ENCODE measurements at places on chromosomes 7 and 10. TPM values are rescaled to one million over a fixed set of nuclear protein-coding genes. Genes with fewer than 3 reads are reported as not detected.

- no peak for DNase-seq
These were observed 10.6 kb downstream of the CCNJ start for GRCh38 chr10:96053985-96054384.

DNA sequence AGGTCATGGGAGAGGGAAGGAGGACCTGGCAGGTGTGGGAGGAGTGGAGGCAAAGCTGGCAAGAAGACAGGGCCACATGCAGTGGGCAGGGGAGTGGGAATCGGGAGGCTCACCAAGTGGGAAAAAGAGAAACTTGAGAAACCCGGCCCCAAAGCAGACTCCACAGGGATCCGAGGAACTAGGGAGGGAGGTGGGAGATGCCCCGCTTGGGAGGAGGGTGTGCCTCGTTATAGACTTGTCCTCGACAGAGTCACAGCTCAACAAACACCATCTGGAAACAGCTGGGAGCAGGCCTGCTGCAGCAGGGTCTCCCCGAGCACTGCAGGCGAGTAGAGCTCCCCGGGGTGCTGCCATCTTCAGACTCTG is 54.8 kb downstream of the MKI67 start:
- no peak for DNase-seq

Gene WIPF3
- not detected for total RNA-seq

DNA sequence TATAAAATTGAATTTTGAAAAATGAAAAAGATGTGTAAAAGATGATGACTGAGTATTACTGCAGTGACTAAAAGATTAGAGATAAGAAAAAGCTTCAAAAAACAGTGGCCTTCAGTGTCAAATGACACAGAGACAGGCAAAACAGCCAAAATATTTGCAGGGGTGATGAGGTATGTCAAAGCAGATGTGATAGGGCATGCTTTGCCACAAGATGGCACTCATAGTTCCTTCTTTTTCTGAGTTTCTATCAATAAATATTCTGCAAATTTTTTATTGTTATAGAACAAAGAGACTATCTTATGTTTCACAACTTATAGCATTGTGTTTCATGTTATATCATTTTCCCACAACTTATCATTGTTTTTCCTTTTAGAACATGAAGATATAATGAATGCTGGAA is 344.1 kb upstream of the HPS1 start:
- DNase-seq, result peak; percentile 8

Gene CALHM1
- not detected for total RNA-seq

DNA sequence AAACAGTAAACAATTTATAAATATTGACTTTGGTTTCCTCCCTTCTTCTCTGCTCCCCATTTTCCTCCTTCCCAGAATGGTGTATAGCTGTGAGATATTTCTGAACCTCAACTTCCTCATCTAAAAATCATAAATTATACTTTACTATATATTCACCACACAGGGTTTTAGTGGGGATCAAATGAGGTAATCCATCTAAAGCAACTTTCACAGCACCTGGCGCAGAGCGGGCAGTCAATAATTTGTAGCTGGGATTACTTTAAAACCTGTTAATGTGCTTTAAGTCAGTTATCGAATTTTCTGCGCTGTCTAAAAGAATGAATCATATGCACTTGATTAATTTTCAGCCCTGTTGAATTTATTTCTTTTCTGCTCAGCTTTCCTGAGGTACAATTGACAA is 172.7 kb downstream of the PTEN start:
- DNase-seq, result no peak

Gene SPAM1
- not detected for total RNA-seq

Gene HACD1
- total RNA-seq, result 37.5 TPM

Gene APBB1IP
- 0.37 TPM for total RNA-seq

Gene FAM25A
- not detected for total RNA-seq

Gene ANKIB1
- 56.9 TPM for total RNA-seq

Gene SLC18A3
- total RNA-seq, result not detected

Gene SPDYE17
- not detected for total RNA-seq

Gene ENTPD1
- total RNA-seq, result 0.02 TPM

- DNase-seq, result no peak
These were observed 284.0 kb downstream of the AUTS2 start for GRCh38 chr7:69882269-69882668.

DNA sequence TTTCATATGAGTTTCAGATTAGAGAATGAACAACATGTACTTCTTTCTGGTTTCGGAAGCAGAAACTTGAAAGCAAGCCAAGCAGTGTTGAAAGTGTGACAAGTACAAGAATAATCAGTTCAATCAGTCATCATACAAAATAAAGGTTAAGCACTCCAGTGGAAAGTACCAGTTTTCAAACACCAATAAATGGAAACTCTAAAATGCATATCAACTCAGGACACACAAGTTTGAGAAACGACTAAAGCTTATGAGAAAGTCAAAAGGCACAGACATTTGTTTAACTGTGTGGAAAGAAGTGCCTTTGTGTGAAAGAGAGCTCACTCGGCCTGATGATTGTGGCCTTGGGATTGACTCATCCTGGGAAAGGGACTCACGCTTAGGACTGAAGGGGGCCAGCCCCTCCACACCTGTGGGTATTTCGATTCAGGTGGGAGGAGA is 60.6 kb upstream of the AKR1C1 start:
- DNase-seq, result peak; percentile 4

DNA sequence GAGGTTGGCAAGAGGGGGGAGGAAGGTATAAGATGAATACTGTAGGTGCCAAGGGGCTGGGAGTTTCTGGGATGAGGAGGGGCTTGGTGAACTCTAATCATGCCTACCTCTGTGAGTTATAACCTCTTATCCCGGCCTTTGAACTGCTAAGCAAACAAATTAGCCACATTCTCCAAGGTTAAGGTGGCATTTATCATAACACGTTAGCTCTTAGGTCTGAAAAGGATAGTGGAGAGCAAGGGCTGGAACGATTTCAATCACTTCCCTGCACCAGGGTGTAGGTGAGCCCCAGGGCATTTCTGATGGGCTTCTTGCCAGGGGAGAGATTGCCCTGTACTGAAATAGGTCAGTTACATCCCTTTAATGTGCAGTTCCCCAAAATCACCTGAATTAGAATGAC is 28.6 kb upstream of the DMBT1 start:
- DNase-seq, result peak; percentile 56

GRCh38 chr7:68183176-68183575 is 1186.5 kb downstream of the TYW1 start:
- no peak for DNase-seq

DNA sequence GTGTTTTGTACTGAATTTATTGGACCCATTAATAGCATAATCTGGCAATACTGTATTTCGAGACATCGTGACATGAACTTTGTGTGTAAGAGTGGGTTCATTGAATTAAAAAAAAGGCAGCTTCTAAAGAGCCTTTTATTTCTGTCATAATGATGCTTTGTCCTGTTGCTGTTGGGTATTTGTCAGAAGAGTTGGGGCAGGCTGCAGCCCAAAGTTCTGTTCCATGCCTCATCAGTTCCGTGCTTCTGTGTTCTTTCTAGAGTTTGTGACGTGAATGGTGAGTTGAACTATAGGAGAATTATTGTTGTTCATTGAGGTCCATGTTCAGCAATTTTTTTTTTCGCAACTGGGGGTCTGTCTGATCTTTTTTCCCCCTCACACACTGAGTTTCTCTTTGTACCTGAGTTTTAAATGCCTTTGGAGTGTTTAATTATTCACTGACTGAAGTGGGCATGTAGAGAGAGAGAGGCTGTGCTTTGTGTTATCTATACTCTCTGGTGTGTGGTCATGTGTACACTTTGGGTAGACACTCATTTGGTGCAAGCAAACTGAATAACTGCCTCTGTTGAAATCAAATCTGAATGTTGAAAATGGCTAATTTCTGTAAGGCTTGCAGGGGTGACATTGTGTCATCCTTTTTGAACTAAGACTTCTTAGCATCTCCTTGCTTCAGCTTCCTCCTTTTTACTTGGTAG is 69.8 kb downstream of the ADD3 start:
- no peak for DNase-seq

DNA sequence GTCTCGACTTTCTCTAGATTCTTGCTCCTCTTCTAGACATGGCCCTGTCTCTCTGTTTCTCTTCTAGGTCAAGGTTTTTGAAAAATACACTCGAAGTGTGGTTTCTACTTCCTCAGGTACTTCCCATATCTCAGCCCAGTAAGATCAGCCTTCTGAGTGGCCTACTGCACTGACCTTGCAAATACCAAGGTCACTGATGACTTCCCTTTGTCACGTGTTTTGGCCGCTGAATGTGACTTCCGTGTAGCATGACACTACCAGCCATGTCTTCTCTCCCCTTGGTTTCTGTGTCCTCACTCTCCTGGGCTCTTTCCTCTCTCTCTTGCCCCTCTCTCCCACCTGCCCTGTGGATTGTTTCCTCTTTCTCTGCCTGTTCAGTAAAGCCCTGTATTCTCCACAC is 7.9 kb upstream of the WIPF3 start:
- DNase-seq, result no peak

DNA sequence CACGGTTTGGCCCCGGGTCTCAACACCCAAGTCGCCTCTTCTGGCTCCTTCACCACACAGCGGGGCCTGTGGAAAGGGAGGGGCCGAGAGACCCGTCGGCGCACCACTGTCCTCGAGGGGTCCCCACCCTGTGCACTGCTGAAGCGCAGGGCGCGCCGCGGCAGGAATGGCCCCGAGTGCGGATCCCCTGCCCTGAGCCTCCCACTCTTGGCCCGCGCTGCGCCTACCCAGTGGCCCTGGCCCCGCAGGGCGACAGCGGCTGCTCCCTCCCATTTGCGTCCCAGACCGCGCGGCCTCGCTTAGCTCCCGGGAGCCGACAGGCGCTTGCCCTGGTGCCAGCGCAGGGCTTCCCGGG is 2.1 kb upstream of the SFMBT2 start:
- no peak for DNase-seq

DNA sequence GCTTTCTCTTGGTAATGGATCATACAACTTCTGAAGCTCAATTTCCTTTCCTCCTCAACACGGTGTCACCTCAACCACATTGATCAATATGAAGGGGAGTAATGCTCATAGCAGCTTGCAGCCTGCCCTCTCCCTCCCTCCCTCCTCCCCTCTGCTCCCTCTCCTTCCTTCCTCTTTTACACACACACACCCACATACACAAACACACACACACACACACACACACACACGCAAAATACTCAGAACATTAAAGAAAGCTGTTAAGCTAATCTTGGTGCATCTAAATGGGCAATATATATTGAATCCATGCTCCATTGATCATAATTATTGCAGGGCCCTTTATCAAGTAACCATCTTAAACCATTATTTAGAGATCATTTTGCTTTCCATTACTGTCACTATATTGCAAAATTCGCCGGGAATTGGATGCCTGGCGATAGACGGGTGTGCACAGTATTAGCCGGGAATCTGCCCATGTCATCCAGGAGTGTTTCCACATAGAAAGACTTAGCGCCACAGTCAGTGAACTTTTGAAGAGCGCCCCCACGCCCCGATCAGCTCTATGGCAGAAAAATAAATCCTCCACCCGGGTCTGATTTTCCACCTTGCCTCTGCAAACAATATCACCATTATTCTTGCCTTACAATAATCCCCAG is 122.0 kb downstream of the PRLHR start:
- DNase-seq, result no peak

DNA sequence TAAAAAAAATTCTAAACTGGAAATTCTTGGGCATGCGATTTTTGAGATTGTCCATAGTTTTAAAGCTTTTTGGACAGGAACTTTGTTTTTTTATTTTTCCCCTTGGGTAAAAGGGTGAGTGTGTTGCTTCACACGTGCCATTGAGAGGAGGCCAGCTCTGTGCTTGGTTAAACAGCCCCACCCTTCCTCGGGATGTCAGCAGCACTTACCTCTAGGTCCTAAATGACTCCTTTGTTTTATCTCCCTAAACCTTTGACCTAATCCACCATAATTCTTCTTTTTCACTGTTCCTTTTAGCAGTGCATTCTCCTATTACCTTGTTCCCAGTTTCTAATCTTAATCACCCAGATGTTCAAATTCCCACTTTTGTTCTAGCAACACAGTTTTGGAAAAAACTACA is 83.5 kb downstream of the SEMA3D start:
- DNase-seq, result peak; percentile 62

DNA sequence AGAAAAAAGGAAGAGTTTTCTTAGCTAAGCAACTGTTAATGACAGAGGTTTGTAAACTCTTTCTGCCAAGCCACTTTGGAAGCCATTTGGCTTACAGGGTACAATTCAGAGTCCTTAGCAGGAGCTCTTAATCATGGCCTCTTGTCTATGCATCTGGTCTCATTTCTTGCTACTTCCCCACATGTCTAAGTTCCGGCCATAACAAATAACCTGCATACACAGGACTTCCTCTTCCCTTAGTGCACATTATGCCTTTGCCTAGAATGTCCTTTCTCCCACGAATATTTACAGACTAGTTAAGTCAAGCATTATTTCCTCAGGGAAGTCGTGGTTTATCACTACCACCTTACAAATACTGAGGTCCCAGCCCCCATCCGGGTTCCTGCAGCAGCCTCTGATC is 8.6 kb upstream of the UPF2 start:
- no peak for DNase-seq

Gene KAT6B
- total RNA-seq, result 5.1 TPM

Gene FOXI2
- not detected for total RNA-seq

- DNase-seq, result no peak
These were observed 26.6 kb downstream of the TBXAS1 start for GRCh38 chr7:139855498-139856270.

Gene NUTM2E
- 0.05 TPM for total RNA-seq

DNA sequence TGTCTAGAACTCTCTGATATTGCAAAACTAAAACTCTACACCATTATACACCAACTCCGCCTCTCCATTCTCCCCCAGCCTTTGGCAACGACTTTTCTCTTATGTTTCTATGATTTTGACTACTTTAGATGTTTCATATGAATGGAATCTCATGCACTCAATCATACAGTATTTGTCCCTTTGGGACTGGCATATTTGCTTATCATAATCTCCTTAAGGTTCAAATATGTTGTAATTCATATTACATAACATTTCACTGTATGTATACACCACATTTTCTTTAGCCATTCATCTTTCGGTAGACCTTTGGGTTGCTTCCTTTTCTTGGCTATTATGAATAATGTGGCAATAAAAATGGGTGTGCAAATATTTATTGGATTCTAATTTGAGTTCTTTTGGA is 164.4 kb downstream of the ARL4A start:
- DNase-seq, result no peak

Gene CCDC136
- 0.74 TPM for total RNA-seq

DNA sequence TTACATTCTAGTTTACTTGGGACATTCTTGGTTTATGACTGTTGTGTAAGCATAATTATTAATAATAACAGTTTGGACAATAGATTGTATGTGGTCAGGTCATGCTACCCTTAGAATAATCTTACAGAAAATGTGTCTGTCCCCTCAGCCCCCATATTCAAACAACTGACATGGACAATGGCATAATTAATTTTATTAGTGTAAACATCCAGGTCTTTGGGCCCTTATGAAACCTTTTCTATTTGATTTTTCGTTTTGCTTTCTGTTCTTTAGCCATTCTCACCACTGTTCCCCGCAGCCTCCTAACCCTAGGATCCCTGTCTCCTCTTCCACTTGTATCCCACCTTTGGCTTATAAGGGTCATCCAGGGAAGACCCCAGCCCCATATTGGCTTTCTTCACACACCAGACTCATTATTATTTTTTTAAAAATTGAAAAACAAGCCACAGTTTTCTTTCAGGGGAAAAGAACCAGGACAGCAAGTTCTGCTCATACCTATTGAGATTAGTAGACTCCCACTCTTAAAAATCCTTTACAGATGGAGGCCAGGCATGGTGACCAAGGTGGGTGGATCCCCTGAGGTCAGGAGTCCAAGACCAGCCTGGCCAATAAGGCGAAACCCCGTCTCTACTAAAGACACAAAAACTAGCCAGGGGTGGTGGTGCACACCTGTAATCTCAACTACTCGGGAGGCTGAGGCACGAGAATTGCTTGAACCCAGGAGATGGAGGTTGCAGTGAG is 11.5 kb downstream of the VIM start:
- DNase-seq, result no peak

- no peak for DNase-seq
These were observed 50.6 kb downstream of the PARD3 start for GRCh38 chr10:34764472-34764946.

Gene SLC26A3
- not detected for total RNA-seq
